Stimulated activated CD8-positive, alpha-beta memory T cell treated with anti-CD3 and anti-CD28 coated beads, Interleukin-7, amount 100 ng/mL, for 1 hour (primary cell): ENCODE measurements at places on chromosomes 3 and 15.

GRCh38 chr15:89496155-89497098 is at the start of gene RHCG:
TSS of gene RHCG (minus strand) at chr15:89496583. CDS start at chr15:89496544, 39 bp downstream.
- no peak for DNase-seq

GRCh38 chr15:32029862-32030781 is at the start of gene CHRNA7:
TSS of gene CHRNA7 (plus strand) at chr15:32030515. CDS start at chr15:32030595, 80 bp downstream.
- DNase-seq, result no peak

DNA sequence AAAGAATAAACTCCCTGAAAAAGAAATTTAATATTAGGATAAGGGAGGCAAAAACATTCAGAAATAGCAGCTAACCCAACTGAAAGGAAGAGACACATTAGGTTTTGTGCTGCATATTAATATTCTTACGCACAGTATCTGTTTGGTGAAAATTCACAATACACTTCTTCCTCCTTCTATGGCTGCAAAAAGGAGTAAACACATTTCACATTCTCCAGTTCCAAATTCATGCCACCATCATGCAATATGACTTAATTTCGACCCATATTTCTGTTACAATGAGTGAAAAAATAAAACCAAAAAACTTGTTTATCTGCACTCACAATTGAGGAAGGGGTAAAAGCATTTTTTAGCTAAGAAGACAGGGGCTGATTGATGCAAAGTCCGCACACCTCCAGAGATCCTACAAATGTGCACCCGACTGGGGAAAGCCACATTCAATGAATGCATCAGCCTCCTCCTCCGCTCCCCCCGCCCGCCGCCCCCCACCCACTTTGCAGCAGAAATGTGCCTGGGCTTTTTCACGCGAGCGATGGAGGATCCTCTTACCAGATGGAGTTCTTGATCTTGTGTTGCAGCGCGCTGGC is 1.0 kb downstream of the RFX7 start:
- no peak for DNase-seq

GRCh38 chr3:47573190-47574172 is 5.2 kb downstream of the CSPG5 start:
- no peak for DNase-seq

GRCh38 chr3:189845069-189845468 is 213.9 kb downstream of the TP63 start:
- no peak for DNase-seq

GRCh38 chr15:74240897-74241614 is 4.9 kb downstream of the CCDC33 start:
- no peak for DNase-seq

- DNase-seq, result no peak
Observed at GRCh38 chr3:125662675-125663074, 67.4 kb upstream of the OSBPL11 start.

GRCh38 chr3:100226712-100227429 is 33.9 kb upstream of the TBC1D23 start:
- DNase-seq, result no peak

DNA sequence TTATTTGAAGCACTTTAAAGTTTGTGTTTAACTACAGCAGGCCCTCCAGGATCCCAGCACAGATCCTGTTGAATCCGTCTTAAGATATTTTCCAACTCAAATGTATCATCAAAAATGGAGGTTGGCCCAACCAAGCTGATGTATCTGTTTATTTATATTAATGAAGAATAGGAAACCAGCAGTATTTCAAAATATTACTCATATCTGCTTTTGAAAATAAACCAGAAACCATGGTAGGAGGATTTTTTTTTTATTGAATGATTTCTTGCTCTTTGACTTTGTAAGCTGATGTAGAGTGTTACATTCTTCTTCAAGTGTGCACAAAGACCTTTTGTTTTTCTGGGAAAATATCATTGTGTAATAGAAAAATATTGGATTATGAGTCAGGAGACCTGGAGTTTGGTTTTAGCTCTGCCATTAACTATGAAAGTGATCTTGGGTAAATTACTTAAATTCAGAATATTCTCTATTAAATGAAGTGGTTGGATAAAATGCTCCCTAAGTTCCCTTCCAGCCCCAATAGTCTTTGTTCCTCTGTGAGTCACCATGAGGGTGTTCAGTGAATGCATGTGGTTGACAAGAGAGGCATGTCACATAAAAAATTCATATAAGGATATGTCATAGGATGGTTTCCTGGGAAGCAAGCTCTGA is 221.3 kb upstream of the GAP43 start:
- DNase-seq, result no peak

DNA sequence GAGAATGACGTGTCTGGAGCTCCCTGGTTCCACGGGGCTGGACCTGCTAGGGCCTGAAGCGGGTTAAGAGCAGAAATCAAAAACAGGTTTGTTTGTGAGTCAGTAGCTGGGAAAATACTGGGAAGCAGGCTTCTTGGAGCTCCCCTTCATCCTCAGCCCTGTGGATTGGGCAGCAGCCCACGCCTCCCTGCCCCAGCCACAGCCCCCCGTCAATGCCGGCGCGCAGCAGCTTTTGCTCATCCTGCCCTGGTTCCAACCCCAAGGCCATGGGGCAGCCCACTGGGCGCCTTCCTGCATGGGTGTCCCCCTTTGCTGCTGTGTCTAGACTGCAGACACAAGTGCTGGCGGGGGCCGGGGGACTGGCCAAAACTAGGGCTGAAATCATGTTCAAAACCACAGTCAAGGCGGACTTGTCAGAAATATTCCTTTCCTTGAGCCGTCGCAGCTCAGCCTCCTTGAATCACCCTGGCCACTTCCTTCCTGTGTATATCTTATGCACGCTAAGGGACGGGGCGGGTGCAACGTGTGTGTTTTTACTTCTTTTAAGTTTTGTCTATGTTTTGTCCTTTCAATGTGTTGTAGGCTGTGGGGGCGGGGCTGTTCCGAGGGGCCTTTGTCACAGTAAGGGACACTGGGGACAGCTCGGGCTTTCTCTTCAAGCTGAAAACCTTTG is 108.1 kb downstream of the KLF13 start:
- DNase-seq, result peak; percentile 66

GRCh38 chr3:157578181-157578580 is 75.0 kb upstream of the VEPH1 start:
- DNase-seq, result no peak

DNA sequence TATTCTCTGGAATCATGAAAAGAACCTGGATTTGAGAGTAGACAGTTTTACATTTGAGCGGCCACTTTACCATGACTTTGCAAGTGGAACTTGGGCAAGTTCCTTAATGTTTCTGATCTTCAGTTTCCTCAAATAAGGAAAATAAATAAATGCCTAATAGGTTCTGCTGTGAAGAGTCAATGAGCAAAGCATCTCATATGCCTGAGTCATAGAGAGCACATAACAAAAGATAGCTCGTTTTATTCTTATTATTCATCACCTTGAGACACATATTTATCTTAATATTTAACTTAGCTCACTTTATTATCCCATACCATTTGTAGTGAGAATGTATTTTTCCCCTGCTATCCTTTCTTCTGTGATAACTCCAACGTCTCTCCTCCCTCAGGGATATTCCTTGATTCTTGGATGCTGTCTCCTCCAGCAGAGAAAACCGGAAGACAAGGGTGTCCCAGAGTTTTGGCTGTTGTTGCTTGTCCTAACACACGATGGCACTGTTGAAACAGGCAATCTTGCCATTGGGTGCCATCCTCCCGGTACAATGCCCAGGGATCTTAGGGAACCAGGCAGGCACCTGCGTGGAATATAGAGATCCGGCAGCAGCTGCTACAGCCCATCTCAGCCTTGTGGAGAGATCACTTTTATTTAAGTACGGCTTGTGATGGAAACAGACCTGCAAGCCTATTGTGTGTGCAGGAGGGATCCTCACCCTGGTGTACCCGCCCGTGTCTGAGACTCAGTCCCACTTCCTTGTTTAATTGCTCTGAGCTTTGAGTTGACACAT is 33.3 kb upstream of the VPS33B start:
- DNase-seq, result no peak

- no peak for DNase-seq
Observed at GRCh38 chr3:134462331-134462941, 23.3 kb downstream of the ANAPC13 start.

DNA sequence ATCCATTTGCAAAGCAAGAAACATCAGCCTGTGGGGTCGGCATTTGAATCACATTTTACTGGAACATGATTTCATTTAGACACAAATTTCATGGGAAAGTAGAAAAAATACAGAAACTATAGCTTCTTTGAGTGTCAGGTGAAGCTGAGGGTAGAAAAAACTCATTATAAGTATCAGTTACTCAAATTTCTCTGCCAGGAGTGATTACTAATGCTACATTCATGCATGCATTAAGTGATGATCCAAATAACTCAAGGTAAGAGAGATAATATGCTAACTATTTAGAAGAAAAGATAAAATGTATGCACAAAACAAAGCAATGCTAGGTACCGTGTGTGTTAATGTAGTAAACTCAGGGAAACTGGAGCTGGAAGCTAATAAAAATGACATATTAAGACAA is 406.0 kb downstream of the GAP43 start:
- DNase-seq, result no peak

- DNase-seq, result no peak
Observed at GRCh38 chr15:69424001-69424400, 9.9 kb downstream of the KIF23 start.

- DNase-seq, result no peak
Observed at GRCh38 chr3:132399054-132399929, 18.0 kb upstream of the DNAJC13 start.

DNA sequence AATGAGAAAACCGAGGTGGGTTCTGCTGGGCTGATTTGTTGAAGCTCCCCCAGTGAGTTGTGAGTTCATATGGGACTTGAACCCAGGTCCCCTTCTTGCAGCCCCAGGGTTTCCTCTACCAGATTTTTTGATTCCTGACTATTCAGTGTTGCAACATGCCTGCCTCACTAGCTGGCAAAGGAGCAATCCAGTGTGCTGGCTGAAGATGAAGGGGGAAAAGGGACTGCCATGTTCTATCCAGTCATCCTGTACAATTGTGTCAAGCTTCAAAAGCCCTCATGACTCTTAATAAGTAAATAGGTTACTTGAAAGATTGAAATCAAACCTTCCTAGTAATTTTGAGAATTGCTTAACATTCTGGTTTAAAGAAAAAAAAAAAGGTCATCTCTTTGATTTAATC is 211.5 kb upstream of the TP63 start:
- no peak for DNase-seq

DNA sequence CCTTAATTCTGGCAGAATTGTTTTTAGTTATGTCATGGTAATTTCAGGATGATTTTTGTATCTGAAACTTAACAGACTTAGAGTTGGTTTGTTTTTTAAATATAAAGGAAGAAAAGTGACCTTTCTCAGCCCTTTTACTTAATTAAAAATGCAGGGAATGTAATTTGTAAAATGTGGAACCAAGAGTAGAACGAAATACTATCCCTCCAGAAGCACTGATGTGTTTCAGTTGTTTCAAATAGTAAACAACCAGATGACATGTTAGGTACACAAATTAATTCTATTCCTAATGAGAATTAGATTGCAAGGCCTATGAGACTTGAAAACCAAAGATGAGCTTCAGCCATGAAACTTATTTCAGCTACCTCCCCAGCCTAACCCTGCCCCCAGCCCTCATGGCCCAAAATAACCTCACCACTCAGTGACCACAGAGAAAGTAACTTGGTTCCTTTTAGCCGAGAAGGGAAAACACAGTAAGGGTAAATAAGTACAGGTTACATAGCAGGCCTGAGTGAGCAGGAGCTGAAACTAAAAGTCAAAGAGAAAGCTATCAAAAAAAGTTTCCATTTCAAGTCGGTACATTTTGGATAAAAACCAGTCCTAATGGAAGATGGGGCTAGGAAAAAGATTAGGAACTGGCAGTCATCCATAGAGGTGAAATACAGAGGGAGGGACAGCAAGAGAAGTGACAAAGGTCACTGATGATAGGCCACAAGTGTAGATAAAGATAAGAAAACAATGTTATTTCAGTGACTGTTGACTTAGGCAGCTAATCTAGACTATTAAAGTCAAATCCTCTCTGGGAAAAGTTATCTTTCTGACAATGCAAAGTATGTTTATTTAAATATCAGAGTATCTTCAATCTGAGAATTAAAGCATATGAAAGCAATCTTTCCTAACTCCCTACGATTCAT is 23.2 kb downstream of the SENP8 start:
- DNase-seq, result no peak

DNA sequence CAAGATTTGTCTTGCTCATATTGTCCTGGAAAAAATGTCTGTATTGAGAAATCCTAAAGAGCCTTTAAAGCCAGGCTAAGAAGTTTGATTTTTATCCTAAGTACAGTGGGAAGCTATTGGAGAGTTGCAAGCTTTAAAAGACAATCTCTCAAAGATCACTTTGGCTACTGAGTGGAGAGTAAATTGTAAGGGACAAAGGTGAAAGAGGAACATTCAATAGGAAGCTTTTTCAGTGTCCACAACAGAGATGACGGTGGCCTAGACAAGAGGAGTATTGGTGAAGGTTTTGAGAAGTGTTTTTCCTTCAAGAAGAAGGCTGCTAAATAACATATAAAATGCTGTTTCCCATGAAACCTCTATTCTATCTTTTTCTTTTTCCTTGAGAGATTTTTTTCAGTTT is 249.5 kb upstream of the IL12A start:
- DNase-seq, result no peak

- DNase-seq, result no peak
Observed at GRCh38 chr3:55330756-55331155, 156.3 kb downstream of the WNT5A start.

DNA sequence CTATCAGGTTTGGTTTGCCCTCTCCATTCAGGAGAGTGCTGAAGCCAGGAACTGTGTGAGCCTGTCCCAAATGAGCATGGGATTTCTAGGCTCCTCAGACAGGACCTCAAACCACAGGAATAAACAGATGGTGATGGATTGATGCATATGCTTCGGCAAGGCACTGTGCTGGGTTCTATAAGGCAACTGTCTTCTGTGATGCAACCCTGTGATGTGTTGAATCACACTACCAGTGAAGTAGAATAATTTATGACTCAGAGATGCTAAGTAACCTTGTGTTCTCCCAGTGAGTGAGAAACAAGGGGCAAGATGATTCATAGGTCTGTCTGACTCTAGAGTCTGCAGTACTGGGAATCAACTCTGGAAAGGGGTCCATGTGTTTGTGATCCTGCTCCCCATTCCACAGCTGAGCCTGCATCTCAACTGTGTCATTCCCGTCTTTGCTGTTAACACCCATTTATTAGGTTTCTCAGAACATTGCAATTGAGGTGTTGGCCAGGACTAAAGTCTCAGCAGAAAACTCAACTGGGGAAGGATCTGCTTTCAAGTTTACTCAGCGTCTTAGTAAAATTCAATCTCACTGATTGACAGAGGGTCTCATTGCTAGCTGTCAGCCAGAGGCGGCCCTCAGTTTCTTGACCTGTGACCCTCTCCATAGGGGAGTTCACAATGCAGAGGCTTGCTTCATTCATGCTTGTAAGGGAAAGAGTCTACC is 510.1 kb upstream of the CFAP20DC start:
- DNase-seq, result no peak

- DNase-seq, result no peak
Observed at GRCh38 chr3:136186846-136187245, 9.3 kb downstream of the MSL2 start.

DNA sequence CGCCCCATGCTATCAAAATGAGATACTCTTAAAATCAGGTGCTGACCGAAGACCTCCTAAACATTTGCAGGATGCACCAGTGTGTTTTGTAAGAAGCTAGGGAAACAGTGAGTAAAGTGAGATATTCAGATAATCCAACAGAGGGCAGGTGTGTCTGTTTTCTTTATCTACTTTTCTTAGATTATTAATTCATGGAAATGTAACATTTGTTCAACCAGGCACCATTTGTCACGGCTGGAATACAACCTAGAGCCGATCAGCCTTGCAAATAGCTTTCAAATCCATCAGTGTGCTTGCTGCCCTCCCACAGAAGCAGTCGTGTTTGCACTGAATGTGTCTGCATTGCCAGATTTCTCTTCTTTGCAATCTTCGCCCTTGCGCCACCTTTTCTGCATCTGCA is 201.9 kb upstream of the CHRM5 start:
- DNase-seq, result no peak

GRCh38 chr15:34049112-34049511 is 10.1 kb upstream of the AVEN start:
- DNase-seq, result no peak
